AG04450 (cell line): ENCODE measurements at places on chromosomes 5 and 9.
A peak's percentile ranks its signal among the peaks of the same experiment; 100 is the strongest.

DNA sequence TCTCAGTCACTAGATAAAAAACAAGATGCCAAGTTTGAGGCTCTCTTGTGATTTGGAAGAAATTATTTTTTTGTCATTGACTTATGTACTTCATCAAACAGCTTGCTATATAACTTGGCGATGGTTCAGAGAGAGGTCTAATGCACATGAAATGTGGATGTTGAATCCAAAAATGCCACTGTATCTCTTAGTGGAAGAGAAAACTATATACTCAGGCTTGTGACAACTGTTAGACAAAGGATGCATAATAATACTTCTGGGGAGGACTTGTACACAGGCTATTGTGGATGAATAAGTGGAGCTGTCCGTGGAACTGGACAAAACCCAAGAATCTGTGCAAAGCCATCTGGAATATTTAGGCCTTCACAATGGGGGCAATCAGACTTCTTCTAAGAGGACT, 162.9 kb upstream of the NMUR2 start:
- DNase-seq, result no peak

- DNase-seq, result no peak
Observed at GRCh38 chr9:3027210-3027609, 183.3 kb upstream of the PUM3 start.

GRCh38 chr5:114223866-114224265, 138.0 kb upstream of the KCNN2 start:
- DNase-seq, result no peak

DNA sequence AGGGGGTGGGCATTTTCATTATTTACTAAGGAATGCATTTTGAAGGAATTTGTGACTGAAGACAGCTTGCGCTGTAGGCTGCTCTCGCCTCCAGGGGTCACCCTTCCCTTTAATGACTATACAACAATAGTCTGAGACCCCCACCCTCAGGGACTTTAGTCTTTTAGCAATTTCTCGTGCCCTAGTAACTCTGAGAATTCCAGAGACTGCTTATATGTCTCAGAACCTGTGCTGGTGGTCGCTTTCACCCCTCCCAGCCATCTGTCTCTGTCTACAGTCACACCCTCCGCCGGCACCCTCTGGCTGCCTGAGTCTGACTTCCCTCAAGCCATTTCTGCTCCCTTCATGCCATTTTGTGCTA, 671.4 kb downstream of the NR2F1-AS1 start:
- no peak for DNase-seq

- peak; percentile 39 for DNase-seq
Observed at GRCh38 chr9:90925581-90926257, 124.1 kb downstream of the SYK start.

- DNase-seq, result no peak
Observed at GRCh38 chr5:169347786-169348185, 46.8 kb upstream of the SLIT3 start.

GRCh38 chr5:140677947-140678346, 4.6 kb upstream of the DND1 start:
- no peak for DNase-seq

DNA sequence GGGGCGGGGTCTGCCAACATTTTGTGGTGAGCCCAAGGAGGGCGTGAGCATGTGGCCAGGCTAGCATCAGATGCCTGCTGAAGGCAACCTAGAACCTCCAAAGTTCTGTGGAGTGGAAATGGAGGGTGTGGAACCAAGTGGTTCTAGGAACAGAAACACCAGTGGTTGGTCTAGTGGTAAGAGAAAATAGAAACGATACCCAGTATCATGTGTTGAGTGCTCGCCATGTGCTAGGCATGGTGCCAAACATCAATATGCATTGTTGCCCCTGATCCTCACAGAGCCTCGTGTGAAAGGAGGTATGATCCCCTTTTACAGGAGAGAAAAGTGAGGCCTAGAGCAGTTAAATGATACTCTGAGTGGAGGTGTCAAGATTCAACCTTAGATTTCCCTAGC, 31.5 kb upstream of the MVB12B start:
- DNase-seq, result no peak

GRCh38 chr9:114284316-114285060, 38.4 kb upstream of the ORM1 start:
- no peak for DNase-seq

DNA sequence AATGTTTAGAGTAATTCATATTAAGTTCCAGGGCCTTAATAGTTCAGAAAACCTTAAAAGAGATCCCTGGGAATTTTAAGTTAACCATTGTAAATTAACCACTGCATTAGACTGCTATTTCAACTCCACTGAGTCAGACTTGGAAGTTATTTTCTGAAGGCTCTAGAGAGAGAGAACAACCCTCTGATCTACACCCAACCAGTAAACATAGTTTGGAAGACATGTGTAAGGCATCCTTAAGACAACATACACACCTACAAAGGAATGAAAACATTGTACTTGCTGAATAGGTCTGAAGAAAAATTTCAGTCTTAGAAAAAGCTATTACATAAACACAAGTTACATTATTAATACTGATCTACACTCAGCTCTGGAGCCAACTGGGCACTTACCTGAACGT, 158.2 kb upstream of the FST start:
- no peak for DNase-seq

- DNase-seq, result no peak
Observed at GRCh38 chr9:87630266-87630665, 95.7 kb upstream of the CTSL start.

- DNase-seq, result peak; percentile 95
Observed at GRCh38 chr9:127561491-127562278, 50.4 kb upstream of the STXBP1 start.

DNA sequence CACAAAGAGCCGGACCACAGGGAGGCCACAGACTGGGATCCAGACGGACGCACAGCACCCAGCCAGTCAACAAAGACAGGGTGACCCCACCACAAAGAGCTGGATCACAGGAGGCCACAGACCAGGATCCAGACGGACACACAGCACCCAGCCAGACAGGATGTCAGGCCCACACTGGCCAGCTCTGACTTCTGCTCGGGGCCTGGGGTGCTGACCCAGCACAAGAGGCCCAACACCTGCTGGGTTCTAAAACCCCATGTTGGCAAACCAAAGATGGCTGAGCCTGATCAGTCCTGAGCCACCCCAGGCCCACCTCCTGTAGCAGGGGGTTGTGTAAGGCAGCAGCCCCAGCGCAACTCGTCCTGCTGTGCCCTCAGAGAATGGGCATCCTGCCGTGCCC, 5.2 kb upstream of the DPH7 start:
- DNase-seq, result no peak

DNA sequence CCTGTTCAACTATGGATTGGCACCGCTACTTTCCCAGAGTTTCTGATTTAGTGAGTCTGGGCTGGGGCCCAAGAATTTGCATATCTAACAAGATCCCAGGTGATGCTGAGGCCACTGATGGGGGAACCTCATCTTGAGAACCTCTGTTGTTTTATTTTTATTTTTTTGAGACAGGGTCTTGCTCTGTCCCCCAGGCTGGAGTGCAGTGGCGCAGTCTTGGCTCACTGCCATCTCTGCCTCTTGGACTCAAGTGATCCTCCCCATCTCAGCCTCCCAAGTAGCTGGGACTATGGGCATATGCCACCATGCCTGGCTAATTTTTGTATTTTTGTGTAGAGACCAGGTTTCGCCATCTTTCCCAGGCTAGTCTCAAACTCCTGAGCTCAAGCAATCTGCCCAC, 35.7 kb downstream of the LMX1B start:
- DNase-seq, result no peak

- peak; percentile 21 for DNase-seq
Observed at GRCh38 chr9:99411068-99411467, 189.0 kb downstream of the SEC61B start.

- no peak for DNase-seq
Observed at GRCh38 chr5:160799184-160799583, 52.8 kb downstream of the ATP10B start.

- no peak for DNase-seq
Observed at GRCh38 chr9:137319011-137319738, 17.1 kb upstream of the NRARP start.
